ENCODE measurements at places on chromosomes 3 and 15. TPM values are rescaled to one million over a fixed set of nuclear protein-coding genes. Genes with fewer than 3 reads are reported as not detected.

VIPR1 gene
- polyA plus RNA-seq = 1.1 TPM

BCL2A1 gene
- polyA plus RNA-seq = 0.53 TPM

GRCh38 chr3:72590732-72591221, 257.5 kb downstream of the SHQ1 start:
- DNase-seq = no peak

GRCh38 chr3:177893331-177893730, 642.9 kb upstream of the KCNMB2 start:
- no peak for DNase-seq

- no peak for DNase-seq
These were observed 29.8 kb downstream of the STT3B start for GRCh38 chr3:31562525-31562924.

- no peak for DNase-seq
These were observed 20.5 kb downstream of the FILIP1L start for GRCh38 chr3:100093831-100094230.

DNA sequence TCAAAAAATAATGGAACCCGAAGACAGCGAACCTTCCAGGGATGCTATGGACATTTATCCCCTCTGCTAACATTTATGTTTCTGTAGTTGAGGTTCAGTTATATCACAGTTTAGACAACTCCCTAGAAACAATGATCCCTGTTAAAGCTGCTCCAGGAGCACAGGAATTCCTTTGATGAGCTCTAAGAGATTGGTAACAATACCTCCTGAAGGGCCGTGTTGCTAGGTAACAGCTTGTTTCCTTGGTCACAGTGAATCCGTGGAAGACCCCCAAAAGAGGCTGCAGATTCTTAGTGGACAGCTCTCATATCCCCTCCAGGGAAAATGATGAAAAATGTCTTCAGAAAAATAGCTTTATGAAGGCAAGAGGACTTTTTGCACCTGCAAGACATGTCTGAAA, 160.2 kb downstream of the SERPINI1 start:
- DNase-seq = no peak

DNA sequence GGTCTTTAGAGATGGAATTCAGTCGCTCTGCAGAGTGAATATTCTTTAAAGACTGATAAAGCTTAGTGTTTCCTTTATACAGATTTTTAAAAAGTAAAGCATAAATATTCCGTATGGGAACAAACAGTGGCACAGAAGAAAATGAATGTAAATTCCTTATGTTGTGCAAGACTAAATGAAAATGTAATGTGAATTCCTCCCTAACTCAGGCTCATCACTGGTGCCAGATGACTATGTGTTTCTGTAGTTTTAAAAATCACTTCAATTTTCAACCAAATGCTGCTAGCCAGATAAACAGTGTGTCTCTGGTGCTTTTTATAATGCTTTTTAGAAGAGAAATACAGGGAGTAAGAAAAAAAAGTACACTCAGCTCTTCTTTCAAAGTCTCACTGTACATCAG, 154.8 kb upstream of the SNTN start:
- no peak for DNase-seq

DNA sequence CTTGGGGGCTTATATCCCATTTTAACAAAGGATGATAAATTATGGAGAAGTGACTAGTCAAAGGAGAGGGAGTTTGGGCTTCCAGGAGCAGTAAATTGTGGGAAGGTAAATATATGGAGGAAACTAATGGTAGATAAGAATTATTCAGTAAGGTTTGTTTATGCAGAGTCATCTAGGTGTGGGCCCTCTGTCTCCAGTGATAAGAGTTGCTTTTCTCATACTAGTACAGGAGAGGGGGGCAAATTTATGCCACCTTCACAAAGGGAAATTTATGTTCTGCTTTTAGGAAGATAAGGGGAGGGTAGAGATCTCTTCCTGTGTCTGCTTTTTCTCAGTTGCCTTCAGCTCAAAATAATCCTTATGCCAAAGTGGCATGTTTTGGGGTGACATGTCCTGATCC, 383.7 kb upstream of the PPP2R3A start:
- no peak for DNase-seq

- no peak for DNase-seq
These were observed 82.8 kb upstream of the TNFSF10 start for GRCh38 chr3:172606021-172606420.

DNA sequence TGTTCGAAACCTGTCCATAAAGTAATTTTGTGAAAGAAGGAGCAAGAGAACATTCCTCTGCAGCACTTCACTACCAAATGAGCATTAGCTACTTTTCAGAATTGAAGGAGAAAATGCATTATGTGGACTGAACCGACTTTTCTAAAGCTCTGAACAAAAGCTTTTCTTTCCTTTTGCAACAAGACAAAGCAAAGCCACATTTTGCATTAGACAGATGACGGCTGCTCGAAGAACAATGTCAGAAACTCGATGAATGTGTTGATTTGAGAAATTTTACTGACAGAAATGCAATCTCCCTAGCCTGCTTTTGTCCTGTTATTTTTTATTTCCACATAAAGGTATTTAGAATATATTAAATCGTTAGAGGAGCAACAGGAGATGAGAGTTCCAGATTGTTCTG, 44.4 kb downstream of the AGTR1 start:
- no peak for DNase-seq

NR1I2 gene
- 0.65 TPM for polyA plus RNA-seq

DNA sequence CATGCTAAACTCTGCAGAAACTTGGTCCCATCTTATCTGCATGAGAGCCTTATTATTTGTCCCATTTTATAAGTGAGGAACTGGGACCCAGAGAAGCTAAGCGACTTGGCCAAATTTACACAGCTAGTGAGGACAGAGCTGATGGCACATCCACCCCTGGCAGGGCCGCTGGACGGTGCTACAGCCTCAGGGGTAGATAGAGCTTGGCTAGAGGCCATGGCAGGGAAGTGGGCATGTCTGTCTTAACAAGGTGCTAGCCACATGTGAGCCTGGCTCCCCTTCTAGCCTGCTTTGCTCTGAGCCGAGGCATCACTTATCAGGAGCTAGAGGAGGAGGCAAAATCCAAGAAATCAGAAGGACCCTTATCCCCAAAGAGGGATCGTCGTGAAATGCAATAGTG, 36.7 kb upstream of the SYNM start:
- no peak for DNase-seq

GRCh38 chr3:44021651-44022594, 219.8 kb upstream of the TOPAZ1 start:
- DNase-seq = no peak

DNA sequence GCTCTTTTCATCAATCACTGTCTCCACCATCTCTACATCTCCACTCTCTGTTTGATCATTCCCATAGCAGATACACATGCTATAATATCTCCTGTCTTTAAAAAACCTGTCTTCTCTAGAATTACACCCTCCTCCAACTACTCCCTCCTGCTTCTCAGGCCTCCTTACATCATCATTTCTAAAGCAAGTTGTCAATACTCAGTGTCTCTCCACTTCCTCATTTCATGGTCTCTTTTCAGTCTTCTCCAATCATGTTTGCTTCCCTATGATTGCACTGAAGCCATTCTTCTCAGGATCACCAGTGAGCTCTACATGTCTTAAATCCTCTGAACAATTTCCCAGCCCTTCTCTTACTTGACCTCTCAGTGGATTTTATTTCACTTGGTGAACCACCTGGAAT, 87.0 kb upstream of the ZNF280D start:
- no peak for DNase-seq

FAM107A gene
- polyA plus RNA-seq = 4.9 TPM

DNA sequence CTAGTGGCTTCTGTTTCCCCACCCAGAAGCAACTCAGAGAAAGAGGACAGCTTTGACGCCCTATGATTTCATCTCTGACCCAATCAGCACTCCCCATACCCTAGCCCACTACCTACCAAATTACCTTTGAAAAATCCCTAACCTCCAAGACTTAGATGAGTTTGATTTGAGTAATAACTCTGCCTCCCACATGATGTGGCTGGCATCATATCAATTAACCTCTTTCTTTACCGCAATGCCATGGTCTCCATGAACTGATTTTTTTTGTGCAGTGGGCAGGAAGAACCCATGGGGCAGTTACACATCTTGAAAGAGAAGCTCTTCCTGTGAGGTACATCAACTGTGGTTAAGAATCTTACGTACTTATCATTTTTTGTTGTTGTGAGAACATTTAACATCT, 25.5 kb upstream of the APOD start:
- DNase-seq = no peak

- DNase-seq = no peak
These were observed 54.9 kb upstream of the SLC7A14 start for GRCh38 chr3:170640737-170641171.

- DNase-seq = no peak
These were observed 1.9 kb downstream of the LRIG1 start for GRCh38 chr3:66498687-66499621.

ANKRD63 gene
- 0.48 TPM for polyA plus RNA-seq

GRCh38 chr15:80416702-80417101, 12.5 kb downstream of the ARNT2 start:
- DNase-seq = no peak

DNA sequence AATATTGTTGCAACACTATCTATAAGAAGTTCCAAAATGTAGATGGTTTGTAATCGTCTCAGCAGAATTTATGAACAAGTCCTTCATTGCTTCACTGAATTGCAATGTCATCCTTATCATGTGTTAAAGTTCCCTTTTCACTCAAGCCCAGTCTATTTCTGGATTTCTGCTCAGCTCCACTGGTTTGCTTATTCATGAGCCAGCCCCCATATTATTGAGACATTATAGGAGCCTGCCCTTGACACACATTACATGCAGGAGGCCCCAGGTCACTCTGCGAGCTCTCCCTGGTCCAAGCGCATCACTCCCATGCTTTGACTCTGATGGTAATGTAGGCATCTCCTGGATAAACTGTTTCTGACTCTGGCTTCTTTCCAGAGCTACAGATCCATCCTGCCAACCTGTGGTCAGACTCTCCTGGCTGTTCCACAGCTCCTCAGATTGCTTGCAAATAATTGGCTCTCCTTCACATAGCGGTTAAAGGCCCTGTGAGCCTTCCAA, 56.9 kb downstream of the ABTB1 start:
- DNase-seq = no peak
